ENCODE measurements at places on chromosomes 1 and 21. TPM values are rescaled to one million over a fixed set of nuclear protein-coding genes. Genes with fewer than 3 reads are reported as not detected.

The KAZN gene
- total RNA-seq: 0.85 TPM

DNA sequence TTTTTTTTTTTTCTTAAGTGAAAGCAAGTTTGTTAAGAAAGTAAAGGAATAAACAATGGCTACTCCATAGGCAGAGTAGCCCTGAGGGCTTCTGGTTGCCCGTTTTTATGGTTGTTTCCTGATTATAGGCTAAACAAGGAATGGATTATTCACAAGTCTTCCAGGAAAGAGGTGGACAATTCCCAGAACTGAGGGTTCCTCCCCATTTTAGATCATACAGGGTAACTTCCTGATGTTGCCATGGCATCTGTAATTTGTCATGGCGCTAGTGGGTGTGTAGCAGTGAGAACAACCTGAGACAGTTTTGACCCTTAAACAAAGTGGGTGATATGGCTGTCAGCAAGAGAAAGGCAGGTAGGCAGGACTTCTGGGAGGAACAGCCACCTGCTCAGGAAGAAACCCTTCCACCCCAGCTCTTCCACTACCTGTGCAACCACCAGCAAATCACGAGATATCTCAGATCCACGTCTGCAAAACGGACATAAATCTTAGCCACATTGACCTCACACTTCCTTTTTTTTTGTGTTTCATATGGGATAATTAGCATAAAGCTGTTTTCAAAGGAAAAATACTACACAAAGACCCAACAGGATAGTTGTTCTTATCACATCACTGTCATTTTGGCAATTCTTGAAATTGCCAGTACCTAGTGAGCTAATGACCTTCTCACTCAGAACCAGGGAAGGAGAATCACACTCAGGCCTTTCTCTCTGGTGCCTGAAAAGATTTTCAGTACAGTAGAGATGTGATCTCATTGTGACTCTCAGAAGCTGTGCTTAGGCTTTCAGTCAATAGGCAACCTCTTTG, 34.8 kb upstream of the DUSP10 start:
- DNase-seq: no peak

DNA sequence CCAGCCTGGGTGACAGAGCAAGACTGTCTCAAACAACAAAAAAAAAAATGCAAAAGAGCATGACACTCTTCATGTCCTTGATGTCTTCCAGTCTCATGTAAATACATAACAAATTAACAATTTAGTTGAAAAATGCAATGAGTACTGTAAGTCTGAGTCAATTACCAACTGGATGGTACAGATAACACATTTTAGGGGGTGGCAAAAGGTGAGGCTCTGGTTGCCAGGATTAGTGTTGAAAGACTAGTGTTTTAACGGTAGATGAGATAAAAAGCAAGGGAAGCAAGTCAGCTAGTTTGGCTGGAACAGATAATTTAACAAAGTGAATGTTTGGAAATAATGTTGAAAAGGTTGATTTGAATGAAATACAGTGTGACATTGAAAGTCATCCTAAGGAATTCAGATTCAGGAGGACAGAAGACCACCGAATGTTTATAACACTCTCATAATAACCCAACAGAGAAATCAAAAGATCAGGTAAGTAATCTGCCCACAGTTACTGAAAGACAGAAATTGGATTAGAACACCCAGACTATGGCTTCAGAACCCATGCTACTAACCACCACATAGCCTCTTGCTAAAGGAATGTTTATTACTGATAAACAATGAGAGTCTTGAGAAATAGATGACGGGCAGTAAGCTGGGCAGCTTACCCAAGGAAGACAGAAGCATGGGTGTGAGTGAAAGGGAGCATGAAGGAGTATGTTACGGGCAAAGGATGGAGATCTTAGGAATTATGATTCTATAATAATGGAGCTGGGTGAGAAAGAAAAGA, 312.4 kb downstream of the HMCN1 start:
- DNase-seq: no peak

DNA sequence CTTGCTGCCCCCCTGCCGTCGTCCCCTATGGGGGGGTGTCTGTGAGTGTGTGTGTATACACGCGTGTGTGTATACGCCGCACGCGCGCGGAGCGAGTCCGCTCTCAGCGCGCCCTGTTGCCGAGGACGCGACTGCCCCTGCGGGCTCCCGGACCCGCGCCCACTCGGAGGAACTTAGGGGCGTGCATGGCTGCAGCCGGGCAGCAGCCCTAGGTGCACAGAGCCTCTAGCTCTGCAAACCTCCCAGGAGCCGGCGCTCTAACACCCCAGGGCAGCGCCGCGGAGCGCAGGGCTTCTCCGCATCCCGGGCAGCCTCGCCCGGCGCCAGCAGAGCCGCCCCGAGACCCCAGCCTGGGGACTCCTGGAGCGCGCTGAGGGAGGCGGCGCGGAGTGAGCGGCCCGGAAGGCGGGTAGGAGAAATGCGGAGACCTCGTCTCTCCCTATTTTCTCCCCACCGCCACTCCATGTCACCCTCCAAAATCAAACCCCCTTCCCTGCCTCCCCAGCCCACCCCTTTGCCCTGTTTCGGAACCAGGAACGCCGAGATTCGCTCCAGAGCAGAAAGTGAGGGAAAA, 574 bp downstream of the ITPKB start:
- DNase-seq: no peak

GRCh38 chr1:67850151-67850551, 16.9 kb upstream of the GNG12 start:
- DNase-seq: no peak

The TSPAN1 gene
- total RNA-seq: 0.21 TPM

GRCh38 chr1:18948913-18949685, 7.4 kb downstream of the IFFO2 start:
- DNase-seq: no peak

The S100A1 gene
- not detected for total RNA-seq

The KCNA3 gene
- total RNA-seq: not detected

DNA sequence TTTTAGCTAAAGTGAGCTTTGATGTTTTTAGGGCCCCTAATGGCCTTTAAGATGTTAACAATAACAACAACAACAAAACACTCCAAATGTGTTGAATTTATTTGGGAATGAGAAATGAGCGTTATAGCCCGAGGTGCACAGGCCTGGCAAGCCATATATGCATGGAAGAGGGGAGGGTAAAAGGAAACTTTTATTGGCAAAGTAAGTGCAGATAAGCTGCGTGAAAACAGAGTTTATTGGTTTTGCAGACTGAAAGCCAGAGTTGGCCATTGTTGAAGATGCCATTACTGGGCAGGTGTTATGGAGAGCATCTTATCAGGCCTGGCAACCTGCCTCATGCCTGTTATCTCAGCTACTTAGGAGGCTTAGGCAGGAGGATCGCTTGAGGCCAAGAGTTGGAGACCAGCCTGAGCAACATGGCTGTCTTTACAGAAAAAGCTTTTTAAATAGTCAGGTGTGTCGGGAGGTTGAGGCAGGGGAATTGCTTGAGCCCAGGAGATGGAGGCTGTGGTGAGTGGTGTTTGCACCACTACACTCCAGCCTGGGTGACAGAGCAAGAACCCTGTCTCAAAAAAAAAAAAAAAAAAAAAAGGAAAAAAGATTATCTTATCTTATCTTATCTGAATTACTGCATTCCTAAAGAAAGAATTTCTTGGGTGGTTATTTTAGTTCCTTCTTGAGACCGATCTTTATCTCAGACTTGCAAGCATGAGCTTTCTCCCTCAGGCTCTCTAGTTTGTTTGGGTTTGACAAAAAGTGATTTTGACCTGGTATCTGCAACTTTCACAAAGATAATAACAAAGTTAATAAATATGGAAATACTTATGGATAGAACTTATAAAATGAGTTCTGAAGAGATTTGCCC, 1.7 kb downstream of the PATJ start:
- no peak for DNase-seq

The LCE2B gene
- not detected for total RNA-seq

- no peak for DNase-seq
Observed at GRCh38 chr1:52028328-52028727, 5.3 kb downstream of the KTI12 start.

The DPH2 gene
- 35.7 TPM for total RNA-seq

DNA sequence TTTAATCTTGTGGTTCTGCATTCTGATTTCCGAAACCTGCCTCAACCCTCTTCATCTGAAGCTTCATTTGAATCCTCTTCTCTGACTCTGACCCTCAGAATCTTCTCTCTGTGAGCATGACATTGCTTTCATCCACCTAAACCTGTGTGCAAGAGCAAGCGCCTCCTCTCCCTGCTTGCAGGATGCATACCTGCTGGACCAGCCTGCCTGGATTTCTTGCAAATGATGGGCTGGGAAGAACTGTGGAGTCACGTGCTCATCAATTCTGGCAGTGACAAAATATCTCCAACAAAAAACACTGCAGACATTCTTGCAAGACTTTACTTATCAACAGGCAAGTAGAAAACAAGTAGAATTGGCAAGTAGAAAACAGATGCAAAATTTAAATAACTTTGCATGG, 20.8 kb upstream of the SLC35F3 start:
- no peak for DNase-seq

The BCAR3 gene
- total RNA-seq: 46.5 TPM

DNA sequence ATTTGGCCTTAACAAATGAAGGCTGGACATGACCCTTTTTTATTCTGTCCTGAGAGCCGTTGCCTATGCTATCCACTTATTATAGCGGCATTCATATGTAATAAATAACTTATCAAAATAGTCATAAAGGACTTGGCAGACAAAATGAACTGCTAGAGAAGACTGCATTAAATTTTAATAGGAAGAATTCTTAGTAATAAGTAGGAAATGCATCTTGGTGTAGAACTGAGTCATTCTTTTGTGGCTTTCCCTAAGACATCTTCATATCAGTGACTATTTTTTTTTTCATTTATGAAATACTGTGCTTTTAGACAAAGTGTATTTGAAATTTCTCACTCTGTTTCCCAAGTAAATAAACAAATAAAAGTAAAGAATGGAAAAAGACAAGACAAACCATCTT, 45.6 kb downstream of the PBX1 start:
- DNase-seq: no peak

GRCh38 chr1:233518344-233518743, 95.6 kb upstream of the KCNK1 start:
- DNase-seq: no peak

DNA sequence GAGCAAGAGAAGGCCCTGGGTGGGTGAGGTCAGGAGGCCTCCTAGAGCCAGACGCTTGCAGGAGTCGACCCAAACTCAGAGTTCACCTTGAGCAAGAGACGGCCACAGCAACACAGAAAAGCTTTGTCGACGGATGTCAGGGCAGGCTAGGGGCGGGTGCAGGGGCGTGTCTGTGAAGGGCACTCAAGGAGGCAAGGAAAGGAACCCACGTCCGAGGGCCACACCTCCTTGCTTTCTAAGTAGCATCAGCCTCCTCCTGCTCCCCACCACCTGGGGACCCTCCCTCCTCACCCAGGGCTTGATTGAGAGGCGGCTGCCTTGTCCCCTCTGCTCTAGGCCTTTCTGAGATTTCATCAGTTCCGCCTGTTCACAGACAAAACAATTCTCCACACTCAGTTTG, 92.1 kb downstream of the OMA1 start:
- DNase-seq: no peak

DNA sequence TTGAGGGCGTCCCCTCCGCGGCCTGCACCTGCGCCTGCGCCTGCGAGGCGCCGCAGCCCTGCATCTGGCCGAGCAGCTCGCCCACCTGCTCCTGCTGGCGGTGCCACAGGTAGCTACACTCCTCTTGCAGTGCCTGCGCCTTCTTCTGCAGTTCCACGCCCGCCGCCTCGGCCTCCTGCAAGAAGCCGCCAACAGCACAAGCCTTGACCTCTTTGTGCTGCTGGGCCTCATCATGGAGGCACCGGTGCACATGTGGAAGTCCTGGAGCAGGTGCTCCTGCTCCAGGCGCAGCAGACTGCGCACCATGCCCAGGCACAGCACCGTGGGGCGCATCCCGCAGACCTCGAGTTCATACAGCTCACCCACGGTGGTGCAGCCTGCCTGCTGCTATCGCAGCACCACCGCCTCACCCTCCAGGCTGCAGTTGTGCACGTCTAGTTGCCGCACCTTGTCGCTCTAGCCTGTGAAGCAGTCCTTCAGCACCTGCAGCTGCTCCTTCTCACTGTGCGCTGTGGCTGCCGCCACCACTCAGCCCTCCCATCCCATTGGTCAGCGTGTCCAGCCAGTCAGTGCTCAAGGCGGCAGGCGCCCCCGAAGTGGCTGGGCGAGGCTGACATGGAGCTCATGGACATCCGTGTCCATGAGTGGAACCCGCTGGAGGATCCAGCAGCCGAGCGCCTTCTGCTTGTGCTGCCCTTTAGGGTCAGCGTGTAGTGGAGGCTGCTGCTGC, 12.2 kb upstream of the CD2 start:
- DNase-seq: no peak

The TNNI3K gene
- not detected for total RNA-seq

The CHRM3 gene
- not detected for total RNA-seq

- DNase-seq: no peak
Observed at GRCh38 chr1:154819628-154820590, 50.2 kb downstream of the KCNN3 start.

GRCh38 chr1:62386351-62387121, 50.3 kb upstream of the USP1 start:
- DNase-seq: no peak

All from pulmonary artery endothelial cell (primary cell).